ENCODE measurements at places on chromosomes 12 and 14.
A peak's percentile ranks its signal among the peaks of the same experiment; 100 is the strongest.

GRCh38 chr12:46391630-46392029 lies 19.1 kb upstream of the SLC38A2 start:
- DNase-seq: no peak

DNA sequence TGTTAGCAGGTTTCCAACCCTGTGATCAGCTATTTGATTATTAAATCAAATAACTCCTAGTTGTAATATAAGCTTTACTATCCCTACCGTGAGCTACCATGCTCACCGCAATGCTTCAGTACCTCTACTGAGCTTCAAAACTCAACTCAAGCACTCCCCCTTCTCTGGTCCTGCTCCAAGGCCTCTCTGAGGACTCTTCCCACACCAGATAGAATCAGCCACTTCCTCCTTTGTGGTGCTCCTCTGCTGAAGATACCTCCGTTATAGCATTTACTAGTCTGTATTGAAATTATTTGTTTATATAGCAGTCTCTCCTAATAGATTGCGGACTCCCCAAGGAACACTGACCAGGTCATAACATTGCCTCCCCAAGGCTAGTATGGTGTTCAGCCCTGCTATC lies 17.5 kb downstream of the AREL1 start:
- no peak for DNase-seq

- DNase-seq: no peak
These were observed 32.9 kb downstream of the RIN3 start for GRCh38 chr14:92546347-92547053.

- no peak for DNase-seq
These were observed 2.3 kb downstream of the SPATS2 start for GRCh38 chr12:49369411-49370145.

- DNase-seq: no peak
These were observed 73.3 kb downstream of the NCOR2 start for GRCh38 chr12:124493809-124494750.

DNA sequence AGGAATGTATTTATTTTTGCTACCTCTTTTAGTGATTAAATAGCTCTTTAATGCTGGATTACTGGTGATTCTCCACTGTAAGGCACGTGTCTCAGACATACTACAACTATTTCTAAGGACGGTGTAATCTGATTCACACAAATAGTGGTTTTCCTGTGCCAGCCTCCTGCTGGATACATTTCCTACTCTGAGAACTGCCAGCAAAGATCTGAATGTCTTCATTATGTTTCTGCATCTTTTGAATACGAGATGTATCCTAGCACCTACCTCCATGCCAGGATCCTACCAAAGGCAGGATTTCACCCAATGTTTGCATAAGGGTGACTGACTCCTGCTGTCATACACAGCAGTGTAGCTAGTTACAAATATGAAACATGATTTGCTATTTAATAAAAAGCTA lies 120.6 kb downstream of the PRICKLE1 start:
- DNase-seq: no peak

GRCh38 chr14:70888681-70889175 lies 18.5 kb upstream of the PCNX1 start:
- DNase-seq: no peak

DNA sequence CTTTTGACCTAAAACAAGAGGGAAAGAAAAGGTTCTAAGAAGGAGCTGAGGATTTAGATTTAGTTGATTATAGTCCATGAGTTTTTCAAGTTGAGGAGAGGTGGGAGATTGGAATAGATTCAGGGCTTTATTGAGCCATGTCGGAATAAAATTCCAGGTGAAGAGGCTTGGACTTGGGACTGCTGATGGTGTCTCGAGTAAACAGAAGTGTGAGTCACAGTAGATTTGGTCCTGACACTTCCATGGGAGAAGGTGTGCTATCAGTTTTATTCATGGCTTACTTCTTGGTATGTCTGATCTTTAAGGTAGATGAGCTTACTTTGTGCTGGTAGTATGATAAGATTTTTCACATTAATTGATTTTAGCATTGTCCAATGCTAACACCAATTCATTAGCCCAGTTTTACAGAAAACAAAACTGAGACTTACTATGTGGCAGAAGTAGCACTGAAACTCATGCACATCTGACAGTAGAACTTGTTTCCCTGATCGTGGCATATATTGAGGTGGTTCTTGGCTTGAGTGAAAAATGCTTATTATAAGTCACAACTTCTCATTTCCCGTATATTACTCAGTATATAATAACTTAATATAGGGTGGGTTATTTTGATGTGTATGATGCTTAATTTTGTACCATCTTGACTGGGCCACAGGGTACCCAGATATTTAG lies 172.4 kb upstream of the IGF1 start:
- no peak for DNase-seq

GRCh38 chr12:82300611-82301010 lies 57.6 kb downstream of the CCDC59 start:
- no peak for DNase-seq

DNA sequence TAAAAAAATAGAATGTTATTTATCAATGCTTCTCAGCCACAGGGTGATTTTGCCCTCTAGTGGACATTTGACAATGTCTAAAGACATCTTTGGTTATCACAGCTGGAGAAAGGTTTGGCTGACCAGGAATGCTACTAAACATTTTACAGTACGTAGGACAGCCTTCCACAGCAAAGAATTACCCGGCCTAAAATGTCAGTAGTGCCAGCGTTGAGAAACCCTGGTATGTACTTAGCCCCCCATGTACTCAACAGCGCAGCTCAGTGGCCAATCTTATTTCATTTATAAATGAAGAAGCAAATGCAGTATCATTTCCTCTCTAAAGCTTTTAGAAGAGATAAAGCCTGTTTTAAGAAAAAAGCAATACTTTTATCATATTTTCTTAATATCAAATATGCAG lies 5.8 kb downstream of the MARK3 start:
- DNase-seq: peak; percentile 54

DNA sequence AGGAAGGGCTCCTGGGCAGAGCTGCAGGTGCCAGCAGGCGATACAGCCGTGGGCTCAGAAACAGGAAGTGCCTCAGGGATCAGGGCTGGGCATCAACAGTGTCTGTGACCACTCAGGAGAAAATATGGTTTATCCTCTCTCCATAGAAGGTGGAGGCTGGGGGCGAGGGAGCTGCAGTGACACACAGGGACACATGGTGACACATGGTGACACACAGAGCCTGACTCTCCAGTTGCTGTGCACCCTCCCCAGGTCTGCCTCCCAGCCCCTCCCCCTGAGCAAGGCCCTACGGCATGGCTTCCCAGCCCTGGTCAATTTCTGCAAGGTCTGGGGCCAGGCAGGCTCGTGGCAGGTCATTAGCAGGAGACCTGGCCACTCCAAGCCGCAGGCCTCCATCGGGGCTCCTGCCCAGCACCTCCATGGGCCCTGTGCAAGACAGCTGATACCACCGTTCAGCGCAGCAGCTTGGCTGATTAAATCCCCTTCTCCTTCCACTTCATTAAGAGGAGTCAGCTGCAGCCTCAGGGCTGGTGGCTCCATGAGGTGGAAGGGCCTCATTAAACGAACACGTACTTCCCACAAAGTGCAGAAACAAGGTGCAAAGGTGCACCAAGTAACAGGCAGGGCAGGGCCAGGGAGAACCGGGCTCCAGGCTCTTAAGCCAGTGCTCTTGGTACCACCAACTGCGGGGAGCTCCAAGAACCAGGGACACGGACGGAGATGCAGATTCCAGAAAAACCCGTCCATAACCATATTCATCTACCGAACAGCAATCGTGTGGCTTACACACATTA lies 60.7 kb downstream of the CCNK start:
- DNase-seq: no peak

- no peak for DNase-seq
These were observed 965.5 kb downstream of the TMEM121 start for GRCh38 chr14:106491851-106492250.

- DNase-seq: no peak
These were observed 175.3 kb downstream of the TMEM121 start for GRCh38 chr14:105701456-105702274.

- no peak for DNase-seq
These were observed 357.3 kb upstream of the DDHD1 start for GRCh38 chr14:53510281-53510912.

- peak; percentile 1 for DNase-seq
These were observed 96.3 kb downstream of the PTPN11 start for GRCh38 chr12:112514926-112515642.

- no peak for DNase-seq
These were observed 14.6 kb downstream of the TESC start for GRCh38 chr12:117084405-117085317.

DNA sequence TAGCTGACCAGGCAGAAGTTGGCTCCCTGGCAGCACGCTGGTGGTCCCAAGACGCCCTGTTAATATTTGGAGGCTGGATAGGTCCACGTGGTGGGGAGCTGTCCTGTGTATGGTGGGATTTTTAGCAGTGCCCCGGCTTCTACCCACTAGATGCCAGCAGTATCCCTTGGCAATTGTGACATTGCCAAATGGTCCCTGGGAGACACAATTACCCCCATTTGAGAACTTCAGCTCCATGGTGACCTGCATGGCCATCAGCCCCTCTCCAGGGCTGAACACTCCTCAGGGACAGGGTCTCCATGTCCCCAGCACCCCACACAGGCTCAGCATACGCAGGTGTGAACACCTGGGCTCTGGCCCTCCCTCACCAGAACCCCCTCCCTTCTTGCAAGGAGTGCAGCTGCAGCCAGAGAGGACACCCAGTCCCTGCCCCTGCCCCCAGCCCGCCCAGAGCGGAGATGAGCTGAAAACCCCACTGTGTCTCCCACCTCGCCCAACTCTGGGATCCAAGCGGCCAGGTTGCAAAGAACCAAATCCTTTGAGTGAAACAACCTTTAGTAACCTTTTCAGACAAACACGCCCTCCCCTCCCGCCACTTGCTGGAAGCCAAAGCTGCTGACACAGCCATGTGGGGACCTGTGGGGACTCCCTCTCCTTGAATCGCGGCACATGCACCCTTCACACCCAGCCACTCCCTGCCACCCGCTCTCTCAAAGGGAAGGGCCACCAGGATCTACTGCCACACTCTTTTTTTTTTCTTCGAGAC lies 120.4 kb downstream of the CALM1 start:
- DNase-seq: no peak

DNA sequence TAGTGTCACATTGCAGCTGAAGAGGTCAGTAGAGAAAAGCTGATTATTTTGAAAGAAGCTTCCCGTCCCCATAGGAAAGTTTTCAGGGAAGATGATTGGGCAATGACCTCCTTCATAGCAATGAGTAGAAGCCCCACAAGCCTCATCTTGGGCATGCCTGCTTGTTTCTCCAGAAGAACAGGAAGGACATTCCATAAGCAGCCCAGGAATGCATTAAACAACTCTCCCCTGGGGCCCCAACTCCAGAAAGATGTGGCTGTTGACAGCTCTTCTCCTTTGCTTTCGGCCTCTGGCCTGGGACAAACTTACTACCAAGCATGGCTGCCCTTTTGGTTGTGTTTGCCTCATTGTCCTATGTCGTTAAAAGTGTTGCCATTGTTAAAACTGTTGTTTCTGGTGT lies 5.7 kb upstream of the VDR start:
- DNase-seq: no peak

GRCh38 chr12:132338311-132338710 lies 8.9 kb upstream of the GALNT9 start:
- DNase-seq: no peak

DNA sequence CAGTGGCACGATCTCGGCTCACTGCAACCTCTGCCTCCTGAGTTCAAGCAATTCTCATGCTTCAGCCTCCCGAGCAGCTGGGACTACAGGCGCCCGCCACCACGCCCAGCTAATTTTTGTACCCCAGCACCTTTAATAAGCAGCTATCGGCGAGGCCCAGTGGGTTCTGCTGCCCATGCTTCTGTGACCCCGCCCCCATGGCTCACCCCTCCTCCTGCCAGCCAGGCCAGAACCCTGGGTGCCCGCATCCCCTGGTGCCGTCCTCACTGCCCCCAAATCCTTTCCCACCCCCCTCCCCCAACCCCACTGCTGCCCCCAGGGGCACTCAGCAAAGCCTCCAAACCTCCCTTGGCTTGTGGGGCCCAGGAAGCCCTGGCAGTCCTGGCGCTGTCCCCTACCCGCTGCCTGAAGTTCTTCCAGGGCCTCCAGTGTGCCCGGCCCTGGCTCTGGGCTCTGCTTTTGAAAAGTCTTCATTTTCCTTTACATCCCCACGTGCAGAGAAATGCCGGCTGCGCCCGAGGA lies 14.5 kb downstream of the BAG5 start:
- no peak for DNase-seq

- DNase-seq: no peak
These were observed 633.5 kb downstream of the RERGL start for GRCh38 chr12:17456486-17456885.

GRCh38 chr12:44550377-44550776 lies 325.7 kb downstream of the NELL2 start:
- DNase-seq: no peak

DNA sequence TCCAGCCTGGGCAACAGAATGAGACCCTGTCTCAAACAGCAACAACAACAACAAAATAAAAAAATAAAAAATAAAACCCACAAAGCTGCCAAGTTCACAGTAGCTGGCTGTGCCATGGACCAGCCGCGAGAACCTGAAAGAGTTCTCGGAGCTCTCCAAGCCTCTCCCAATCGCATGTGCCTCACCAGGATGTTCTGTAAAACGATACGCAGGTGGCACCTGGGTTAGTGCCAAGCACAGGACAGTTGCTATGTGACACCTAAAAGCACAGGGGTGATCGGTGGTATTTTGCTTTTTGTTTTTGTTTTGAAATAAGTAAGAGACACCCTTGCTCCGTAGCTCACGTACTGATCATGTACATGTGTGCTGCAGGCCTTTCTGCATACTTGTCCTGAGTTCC lies 52.4 kb downstream of the RFLNA start:
- DNase-seq: no peak

DNA sequence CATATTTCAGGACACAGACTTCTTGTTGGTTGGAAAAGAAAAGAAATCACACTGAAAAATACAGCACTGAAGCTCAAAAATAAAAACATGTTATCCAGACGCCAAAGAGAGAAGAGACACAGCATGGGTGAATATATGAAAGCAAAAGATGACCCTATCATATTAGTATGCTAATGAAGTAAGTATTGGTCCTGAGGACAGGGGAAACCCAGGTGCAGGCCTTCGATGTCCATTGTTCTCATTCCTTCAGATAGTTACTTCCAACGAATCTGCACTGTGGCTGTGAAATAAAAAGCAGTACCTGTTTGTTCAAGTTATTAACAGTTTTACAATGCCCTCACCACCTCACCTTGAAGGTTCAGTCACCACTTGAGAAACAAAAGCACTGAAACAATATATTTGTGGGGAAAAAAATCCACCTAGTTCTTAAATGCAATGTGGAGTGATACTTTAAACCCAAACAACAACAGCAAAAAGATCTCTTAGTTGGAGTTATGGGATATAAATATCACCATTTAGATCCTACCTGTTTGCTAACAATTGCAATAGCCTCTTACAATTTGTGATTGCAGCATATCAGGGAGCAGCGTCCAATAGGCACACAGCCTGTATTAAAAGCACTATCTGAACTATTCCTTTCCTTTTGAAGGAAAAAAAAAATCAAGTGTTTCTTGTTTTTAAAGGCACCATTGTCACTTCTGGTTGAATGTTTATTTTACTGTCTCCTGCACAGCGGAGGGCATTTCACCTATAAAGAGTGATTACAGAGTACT lies 188.1 kb downstream of the BCAT1 start:
- DNase-seq: no peak

All from BJ (cell line).